Spinal cord (tissue), 10 donors: ENCODE measurements at places on chromosomes 3 and 15. TPM values are rescaled to one million over a fixed set of nuclear protein-coding genes. Genes with fewer than 3 reads are reported as not detected.

DNA sequence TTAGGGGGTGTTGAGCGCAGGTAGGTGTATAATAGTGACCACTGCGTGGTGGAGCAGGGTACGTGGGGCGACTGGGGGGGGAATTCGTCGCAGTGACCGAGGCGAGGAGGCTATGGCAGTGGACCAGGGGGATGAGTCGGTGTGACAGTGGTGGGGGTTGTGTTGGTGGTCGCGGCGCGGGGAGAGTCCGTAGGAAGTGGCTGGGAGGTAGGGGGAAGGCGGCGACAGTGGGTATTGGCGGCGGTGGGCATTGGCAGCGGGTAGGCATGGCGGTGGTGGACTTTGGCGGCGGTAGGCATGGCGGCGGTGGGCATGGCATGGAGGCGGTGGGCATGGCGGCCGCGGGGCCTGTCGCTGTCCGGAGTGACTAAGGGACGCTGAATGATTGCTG is 739 bp downstream of the SNRPN start:
- no peak for DNase-seq

GRCh38 chr3:122678506-122678905 is 2.1 kb upstream of the PARP14 start:
- no peak for DNase-seq

DNA sequence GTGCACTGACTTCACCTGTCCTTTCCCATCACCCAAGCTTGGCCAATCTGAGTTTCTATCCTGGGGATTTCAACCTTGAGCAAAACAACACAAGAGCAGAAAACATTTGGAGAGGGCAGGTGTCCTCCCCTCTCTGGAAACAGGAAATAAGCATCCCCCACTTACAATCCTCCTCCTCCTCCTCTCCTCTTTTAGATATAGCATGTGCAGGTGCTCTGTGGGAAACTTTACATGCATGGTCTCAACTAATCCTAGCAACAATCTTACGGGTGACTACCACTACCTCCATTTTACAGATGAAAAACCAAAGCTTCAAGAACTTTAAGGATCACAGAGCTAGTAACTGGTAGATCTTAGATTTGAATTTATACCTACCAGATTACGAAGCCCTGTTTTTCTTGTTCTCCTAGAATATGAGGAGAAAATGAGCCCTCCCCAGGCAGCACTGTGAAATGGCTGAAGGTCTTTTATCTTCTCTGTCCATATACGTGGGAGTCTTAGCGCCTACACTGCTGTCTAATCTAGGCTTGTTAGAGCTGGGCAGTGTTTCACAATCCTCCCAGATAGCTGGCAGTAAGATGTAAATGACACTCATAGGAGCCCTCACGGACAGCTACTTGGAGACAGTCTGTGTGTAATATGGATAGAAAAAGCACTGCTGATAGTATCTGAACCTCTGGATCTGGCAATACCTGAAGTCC is 301.2 kb upstream of the PROK2 start:
- no peak for DNase-seq

GRCh38 chr3:43496740-43497375 is 125.0 kb downstream of the ANO10 start:
- DNase-seq: no peak

DNA sequence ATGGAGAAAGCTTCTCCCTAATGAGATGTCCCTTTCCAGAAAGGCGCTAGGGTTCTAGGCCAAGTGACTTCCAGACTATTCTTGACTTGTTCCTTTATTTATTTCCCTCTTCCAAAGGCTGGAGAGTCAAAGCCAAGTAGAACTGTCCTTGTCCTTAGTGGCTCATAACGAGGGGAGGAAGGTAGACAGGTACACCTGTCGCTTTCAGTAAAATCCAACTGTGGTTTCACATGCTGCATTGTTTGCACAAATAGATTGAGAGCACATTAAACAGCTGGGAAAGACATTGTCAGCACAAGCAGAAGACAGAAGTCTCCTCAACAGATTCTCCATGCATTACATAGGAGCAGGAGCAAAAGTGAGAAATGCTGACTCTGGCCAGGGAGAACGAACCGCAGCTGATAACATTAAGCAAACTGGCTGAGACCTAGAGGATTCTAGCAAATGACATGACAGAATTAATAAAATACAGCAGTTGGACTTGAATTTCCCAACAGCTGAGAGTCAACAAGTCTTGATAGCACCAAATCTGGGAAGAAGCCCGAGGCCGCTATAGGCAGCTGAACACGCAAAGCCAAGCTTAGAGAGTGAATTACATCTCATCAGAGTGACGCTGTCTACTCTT is 227.7 kb downstream of the TLE3 start:
- no peak for DNase-seq

GRCh38 chr15:39690881-39691634 is 91.6 kb downstream of the FSIP1 start:
- DNase-seq: peak; percentile 87

DNA sequence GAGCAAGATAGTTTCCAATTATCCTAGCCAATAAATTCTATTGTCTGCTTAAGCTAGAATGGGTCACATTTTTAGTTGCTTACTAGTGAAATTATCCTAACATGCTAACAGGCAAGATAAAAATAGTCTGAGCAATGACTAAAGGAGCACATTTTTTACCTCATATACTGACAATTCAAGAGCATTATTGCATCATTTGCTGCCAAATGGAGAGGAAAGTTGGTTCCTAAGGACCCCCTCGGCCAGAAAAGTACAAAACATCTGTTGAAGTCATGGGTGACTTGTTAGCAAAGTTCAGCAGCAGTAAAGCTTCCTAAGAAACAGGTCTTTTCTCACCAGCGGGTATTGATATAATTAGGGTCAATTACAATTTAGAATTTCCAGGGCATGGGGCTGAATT is 1001.0 kb downstream of the FHIT start:
- DNase-seq: no peak

DNA sequence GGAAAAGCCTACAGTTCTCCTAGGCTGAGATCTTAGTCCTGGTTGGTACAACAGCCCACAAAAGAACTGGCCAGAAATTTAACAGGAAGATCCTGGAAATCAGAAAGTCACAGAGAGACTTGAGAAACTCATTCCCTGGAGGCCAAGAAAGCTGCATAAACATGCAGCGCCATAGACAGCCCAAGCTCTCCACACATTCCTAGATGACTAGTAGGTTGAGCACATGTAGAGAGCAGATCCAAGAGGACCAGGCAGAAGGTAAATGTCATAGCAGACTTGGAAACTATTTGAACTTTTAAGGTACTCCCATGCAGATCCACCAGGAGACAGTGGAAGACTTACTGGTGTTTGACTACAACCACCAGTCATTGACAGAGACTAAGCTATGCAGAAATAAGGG is 18.4 kb downstream of the KBTBD12 start:
- DNase-seq: no peak

DNA sequence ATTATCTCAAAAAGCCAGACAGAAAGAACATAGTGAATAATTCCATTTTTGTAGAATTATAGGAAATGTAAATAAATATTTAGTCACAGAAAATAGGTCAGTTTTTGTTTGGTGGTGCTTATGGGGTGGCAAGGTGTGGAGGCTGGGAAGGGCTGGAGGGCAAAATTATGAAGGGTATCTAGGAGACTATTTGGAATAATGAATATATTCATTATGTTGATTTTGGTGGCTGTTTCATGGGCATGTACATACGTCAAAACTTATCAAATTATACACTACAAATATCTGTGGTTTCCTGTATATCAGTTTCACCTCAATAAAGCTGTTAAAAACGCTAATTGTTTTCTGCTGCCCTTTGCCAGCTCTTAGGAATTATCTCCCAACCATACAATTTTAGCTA is 298.7 kb upstream of the GOLIM4 start:
- no peak for DNase-seq

Gene C3orf20
- 0.20 TPM for total RNA-seq

Gene TM4SF18
- total RNA-seq: 12.4 TPM

Gene CACNA2D3
- 14.1 TPM for total RNA-seq

Gene WDR49
- total RNA-seq: 47.2 TPM

Gene SOX2
- total RNA-seq: 82.5 TPM

Gene ZNF501
- total RNA-seq: 15.9 TPM

Gene TMEM158
- 3.2 TPM for total RNA-seq

Gene CCR1
- 5.2 TPM for total RNA-seq
